Cerebellar cortex (tissue), 1 donor: ENCODE measurements at places on chromosomes 2 and 18.

DNA sequence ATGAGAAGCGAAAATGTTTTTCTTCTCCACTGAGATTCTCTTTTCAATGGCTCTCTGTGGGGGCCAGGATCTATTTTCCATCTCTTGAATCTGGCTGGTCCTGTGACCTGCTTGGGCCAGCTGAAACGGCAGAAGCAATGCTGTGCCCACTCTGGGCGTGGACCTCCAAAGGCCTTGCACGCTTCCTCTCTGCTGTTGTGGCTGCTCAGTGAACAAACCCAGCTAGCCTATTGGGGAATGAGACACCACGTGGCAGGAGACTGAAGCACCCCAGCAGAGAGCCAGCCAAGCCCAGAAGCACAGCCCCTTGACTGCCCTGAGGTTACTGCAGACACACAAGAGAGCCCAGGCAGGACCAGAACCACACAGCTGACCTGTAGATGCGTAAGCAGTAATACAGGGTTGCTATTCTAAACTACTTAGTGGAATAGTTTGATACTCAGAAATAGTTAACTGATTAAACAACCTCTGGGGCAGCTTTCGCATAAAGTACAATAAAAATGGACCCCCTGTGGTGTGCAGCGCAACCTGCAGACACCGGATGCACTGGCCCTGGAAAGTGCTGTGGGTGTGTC is 221.7 kb upstream of the SH3BP4 start:
- DNase-seq, result no peak

- no peak for DNase-seq
Observed at GRCh38 chr2:100786297-100786658, 33.7 kb upstream of the NPAS2 start.

DNA sequence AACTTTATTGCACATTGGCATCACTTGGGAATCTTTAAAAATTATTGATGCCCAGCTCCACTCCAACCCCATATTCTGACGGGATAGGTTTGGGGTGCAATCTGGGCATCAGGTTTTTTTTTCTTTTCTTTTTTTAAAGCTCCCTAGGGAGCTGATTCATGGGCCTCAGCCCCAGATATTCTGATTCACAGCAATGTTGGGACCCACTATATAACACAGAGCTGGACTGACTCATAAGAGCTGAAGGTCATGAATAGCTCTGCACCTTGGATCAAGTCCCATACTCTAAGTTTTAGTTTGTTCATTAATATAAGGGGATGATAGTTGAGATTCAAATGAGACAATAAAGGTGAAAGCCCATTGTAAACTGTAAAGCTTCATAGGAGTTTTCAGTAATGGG is 191.1 kb upstream of the REV1 start:
- DNase-seq, result no peak

GRCh38 chr2:236631281-236631855 is 61.7 kb downstream of the ACKR3 start:
- DNase-seq, result no peak

DNA sequence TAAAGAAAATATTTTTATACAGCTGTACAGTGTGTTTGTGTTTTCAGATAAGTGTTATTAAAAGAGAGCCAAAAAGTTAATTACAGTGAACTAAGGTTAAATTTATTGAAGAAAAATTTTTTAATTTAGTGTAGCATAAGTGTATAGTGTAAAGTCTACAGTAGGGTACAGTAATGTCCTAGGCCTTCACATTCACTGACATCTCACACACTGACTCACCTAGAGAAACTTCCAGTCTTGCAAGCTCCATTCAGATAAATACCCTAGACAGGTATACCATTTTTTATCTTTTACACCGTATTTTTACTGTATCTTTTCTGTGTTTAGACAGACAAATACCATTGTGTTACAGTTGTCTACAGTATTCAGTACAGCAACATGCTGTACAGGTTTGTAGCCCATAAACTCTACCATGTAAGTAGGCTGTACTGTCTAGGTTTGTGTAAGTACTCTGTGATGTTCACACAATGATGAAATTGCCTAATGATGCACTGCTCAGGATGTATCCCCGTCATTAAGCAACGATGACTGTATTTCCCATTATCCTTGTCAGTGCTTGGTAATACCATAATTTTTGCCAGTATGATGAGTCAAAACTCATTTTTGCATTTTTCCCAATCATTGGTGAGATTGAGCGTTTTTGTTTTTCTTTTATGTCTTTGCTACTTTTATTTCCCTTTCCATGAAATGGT is 48.2 kb upstream of the B3GNT2 start:
- no peak for DNase-seq

DNA sequence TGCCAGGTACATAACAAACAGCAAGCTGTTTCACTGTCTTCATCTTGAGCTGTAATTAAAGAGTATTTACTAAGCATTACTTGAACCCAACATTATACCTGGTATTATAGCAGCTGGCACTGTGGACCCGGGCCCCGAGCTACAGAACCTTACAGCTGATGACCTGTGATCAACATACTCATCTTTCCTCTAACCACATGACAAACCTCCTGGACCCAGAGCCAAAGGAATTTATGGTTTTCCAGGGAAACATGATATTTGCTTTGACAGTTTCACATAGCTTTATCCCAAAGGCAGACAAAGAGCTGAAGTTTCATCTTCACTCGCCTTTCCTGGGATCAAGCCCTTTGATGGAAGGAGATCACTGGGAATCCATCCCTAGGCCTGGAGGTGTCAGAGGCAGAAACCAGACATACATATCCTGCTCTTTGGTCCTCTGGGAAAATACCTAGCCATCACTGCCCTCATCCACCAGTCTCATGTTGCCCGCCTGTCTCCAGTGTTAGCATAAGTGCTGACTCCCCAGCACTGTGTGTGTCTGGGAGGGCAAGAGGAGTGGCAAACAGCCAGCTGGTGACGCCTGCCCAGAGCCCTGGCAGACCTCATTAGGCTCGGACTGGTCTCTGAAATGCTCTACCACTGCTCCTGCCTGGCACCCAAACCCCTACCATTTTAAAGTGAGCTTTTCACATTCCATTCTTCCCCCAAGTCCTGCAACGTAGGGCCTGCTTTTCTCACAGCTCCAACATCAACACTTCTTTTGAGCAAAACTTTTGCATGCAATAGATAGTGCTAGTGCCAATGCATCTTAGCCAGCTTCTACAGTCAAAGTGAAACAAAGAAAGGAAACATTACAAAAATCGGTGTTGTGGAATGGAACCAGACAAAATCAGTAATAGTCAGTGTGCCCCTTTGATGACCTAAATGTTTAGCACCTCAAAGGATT is 138.8 kb upstream of the CTAGE1 start:
- no peak for DNase-seq

DNA sequence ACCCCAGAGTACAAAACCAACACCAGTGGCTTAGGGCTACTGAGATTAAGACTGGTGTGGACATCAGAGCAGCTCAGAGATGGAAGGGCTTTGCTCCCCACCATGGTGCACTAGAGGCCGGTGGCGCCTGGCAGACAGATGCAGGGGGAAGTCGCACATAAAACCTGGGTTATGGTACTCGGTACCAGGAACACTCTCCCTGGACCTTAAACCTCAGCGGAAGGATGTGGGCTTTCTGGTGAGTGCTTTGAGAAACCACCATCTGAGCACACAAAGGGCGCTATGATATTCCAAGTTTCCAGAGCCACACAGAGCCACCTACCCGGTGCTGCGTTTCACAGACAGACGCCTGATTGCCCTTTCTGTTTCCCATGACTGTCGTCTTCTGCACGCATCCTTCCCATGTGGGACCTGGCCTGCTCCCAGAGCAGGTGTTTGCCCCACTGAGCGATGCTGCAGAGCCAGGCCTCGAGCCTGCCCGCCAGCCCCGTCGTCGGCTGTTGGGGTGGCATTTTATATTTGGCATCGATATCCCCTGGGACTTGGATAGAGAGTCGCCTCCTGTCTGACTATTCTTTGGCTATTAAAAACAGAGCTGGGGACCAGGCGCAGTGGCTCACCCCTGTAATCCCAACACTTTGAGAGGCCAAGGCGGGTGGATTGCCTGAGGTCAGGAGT is 89.5 kb upstream of the ODC1 start:
- DNase-seq, result no peak

DNA sequence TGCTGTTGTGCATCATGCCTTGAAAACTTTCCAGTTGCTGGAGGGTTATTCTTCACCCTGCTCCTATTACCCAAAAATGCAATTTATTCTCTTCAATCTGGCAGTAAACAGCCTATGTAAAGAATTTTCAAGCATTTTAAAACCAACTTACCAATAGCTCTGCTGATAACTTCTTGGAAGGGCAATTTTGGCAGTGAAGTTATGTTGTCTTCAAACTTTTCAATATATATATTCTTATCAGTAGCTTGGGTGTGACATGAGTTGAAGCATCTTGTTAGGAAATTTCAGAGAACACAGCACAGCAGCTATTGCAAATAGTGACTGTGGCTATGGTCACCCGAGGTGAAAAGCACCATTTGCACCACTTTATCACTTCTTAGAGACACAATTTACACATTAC is 395.5 kb downstream of the STK39 start:
- DNase-seq, result no peak

DNA sequence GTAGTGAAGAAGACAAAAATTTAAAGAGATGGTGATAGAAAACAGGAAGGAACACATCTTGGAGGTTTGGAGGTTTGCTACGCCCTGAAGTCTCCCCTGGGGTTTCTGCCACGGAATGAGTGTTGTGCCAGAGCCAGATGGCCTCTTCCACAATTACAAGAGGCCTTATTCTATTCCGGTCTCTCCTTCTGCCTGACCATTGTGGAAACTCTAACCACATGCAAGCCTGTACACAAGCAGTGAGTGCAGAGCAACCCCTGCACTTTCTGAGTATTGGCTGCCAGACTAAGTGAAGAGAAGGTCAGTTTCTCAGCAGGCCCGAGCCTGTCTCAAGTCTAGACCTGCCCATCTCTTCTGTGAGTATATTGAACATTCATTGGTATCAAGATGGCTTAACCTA is 22.7 kb upstream of the MYO1B start:
- no peak for DNase-seq

- DNase-seq, result no peak
Observed at GRCh38 chr18:43606795-43607194, 329.5 kb upstream of the SYT4 start.

DNA sequence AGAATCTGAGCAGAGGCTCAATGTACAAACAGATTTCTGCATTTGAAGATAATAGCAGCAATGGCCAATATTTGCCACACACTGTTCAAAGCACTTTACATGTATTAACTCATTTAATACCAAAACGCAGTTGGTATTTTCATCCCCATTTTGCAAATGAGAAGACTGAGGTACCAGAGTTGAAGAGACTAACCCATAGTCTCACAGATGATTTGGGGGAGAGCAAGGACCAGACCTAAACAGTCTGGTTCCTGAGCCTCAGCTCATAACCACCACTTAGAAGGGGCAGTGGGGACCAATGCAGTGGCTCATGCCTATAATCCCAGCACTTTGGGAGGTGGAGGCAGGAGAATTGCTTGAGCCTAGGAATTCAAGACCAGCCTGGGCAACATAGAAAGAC is 18.1 kb upstream of the AGFG1 start:
- DNase-seq, result no peak

- no peak for DNase-seq
Observed at GRCh38 chr18:78772360-78773302, 207.0 kb upstream of the SALL3 start.

DNA sequence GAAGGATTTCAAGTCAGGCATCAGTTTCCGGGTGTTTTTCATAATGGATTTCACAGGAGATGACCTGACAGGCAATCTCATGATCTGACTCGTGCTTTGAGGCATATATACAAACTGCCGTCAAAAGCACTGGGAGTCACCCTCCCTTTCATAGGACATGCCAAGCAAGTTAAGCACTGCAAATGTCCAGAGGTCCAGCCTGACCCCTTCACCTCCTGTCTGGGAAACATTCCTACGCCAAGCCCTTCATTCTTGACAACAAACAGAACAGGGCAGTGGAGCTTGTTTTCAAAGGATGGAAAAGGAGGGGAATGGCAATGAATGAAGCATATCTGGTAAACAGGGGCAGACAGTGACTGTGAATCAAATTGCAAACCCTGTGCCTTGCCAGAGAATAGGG is 963.6 kb downstream of the BCL11A start:
- DNase-seq, result no peak

- no peak for DNase-seq
Observed at GRCh38 chr18:9428301-9428706, 47.0 kb upstream of the RALBP1 start.

DNA sequence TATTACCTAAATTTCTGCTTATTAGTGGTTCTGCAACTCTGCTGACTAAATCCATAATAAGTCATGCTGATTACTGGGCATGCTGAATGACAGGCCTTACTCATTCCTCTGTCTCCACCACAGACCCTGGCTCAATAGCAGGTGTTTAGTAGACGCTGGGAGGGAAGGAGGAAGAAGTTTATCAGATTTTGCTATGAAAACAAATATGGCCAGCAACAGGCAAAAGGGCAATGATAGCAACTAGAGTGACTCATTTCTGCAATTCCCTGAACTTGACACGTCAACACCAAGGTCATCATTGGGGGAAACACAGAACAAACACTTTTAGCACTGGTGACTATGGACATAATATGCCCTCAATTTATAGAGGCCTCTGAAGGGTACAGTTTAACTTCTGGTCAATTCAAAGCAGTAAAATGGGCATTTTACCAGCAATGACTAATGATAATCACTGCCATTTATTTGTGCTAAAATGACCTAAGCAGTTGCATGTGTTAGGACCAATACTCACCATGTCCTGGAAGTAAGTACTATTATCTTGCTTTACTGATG is 35.2 kb downstream of the TMEM163 start:
- no peak for DNase-seq

DNA sequence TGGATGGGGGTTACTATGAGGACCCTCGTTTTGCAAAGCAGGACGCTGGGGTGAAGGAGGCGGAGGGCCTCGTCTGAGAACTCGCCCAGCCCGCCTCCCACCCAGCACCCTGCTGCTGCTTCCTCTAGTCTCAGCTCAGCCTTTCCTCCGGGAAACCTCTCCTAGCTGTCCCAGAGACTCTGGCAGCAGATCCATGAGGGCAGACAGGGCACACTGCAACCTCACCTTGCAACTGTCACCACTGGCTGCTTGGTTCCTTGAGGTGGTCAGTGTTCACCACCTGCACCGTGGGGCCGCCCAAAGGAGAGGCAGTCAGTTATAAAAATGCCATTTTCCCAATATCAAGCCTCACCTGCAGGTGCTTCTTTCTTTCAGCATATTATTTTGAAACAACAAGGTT is 45.6 kb downstream of the PARD6G start:
- DNase-seq, result no peak

GRCh38 chr18:57780706-57781347 is 22.3 kb downstream of the ATP8B1 start:
- DNase-seq, result no peak
